Adipose tissue (tissue), 3 donors: ENCODE measurements at places on chromosomes 16 and 17. TPM values are rescaled to one million over a fixed set of nuclear protein-coding genes. Genes with fewer than 3 reads are reported as not detected.

KRT9 gene
- not detected for polyA plus RNA-seq

SSH2 gene
- 7.8 TPM for polyA plus RNA-seq

COX6A2 gene
- polyA plus RNA-seq = 3.1 TPM

PYY gene
- not detected for polyA plus RNA-seq

SLC5A2 gene
- 4.4 TPM for polyA plus RNA-seq

EFNB3 gene
- polyA plus RNA-seq = 1.1 TPM

CACNA1H gene
- polyA plus RNA-seq = 6.5 TPM

CMTR2 gene
- 3.4 TPM for polyA plus RNA-seq

CTRB2 gene
- polyA plus RNA-seq = 1.9 TPM

MYO18A gene
- 33.3 TPM for polyA plus RNA-seq

RNF43 gene
- 0.16 TPM for polyA plus RNA-seq

DUXB gene
- polyA plus RNA-seq = not detected

COX11 gene
- 34.4 TPM for polyA plus RNA-seq

CTF1 gene
- 5.8 TPM for polyA plus RNA-seq

HIRIP3 gene
- 14.2 TPM for polyA plus RNA-seq

SCN4A gene
- polyA plus RNA-seq = 1.8 TPM

CYTH1 gene
- 41.7 TPM for polyA plus RNA-seq

DNAJC7 gene
- polyA plus RNA-seq = 43.8 TPM

HOXB4 gene
- polyA plus RNA-seq = 1.1 TPM

ABCC12 gene
- polyA plus RNA-seq = not detected

MYH11 gene
- 24.8 TPM for polyA plus RNA-seq

LGALS9C gene
- polyA plus RNA-seq = 0.90 TPM

QPRT gene
- 3.2 TPM for polyA plus RNA-seq
